COR-L47 (cell line): ENCODE measurements at places on chromosomes 1 and 21.
A peak's percentile ranks its signal among the peaks of the same experiment; 100 is the strongest.

DNA sequence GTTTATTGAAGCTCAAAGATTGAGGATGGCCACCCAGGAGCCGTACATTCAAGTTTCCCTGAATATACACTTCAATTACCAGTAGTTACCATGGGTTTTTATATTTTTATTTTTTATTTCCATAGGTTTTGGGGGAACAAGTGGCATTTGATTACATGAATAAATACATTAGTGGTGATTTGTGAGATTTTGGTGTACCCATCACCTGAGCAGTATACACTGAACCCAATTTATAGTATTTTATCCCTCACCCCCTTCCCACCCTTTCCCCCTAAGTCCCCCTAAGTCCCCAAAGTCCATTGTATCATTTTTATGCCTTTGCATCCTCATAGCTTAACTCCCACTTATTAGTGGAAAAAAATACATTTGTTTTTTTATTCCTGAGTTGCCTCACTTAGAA, 791.4 kb downstream of the BRINP3 start:
- DNase-seq: no peak

GRCh38 chr1:81809808-81810207, 9.1 kb downstream of the ADGRL2 start:
- DNase-seq: no peak

DNA sequence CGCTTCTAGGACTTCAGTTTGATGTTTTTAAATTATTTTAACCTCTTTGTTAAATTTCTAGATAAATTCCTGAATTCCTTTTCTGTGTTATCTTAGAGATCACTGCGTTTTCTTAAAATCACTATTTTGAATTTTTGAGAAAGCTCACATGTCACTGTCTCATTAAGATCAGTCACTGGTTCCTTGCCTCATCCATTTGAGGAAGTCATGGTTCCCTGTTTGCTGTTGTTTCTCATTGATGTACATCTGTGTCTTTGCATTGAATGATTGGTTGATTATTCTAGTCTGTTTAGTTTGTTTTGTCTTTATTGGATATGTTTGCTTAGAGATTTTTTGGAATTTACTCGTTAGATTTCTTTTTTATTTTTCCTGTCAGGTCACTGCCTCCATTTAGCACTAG, 50.1 kb downstream of the CRP start:
- no peak for DNase-seq

DNA sequence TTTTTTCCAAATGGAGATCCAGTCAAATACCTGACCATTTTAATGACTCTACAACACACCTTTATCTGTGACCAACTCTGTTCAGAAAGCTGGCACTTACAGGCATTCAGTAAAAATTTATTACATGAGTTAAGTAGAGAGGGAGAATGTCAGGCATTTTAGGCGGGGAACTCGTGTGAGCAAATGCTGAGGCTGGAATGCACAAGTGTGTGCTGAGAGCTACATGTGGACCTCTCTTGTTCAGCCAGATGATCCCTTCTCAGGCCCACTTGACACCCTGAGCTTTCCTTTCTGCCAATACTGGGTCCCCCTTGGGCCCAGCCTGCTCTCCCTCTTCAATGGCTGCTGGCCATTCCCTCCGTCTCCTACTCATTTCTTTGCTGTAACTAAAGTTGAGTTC, 11.7 kb downstream of the PPIH start:
- DNase-seq: no peak

- peak; percentile 88 for DNase-seq
These were observed 54.9 kb upstream of the DNAJC6 start for GRCh38 chr1:65254320-65255034.

DNA sequence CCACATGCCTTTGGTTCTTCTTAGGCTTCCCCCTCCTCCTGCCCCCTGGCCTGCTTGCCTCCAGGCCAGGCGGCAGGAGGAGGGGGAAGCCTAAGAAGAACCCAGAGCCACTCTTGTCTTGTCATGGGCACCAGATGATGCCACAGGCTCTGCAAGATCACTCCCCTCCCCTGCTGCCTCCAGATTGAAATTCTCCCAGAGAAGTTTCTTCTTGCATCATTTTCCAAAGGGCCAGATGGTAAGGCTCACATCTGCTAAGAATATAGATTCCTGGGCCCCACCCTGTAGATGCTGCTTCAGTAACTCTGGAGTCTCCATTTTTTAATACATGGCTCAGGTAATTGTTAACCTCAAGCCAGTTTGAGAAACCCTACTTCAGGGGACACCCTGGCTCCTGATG, 60.8 kb downstream of the FAM163A start:
- DNase-seq: no peak

- no peak for DNase-seq
These were observed 43.5 kb upstream of the COG2 start for GRCh38 chr1:230598745-230599144.

GRCh38 chr1:228314315-228314657, 92.3 kb downstream of the TRIM11 start:
- DNase-seq: no peak

DNA sequence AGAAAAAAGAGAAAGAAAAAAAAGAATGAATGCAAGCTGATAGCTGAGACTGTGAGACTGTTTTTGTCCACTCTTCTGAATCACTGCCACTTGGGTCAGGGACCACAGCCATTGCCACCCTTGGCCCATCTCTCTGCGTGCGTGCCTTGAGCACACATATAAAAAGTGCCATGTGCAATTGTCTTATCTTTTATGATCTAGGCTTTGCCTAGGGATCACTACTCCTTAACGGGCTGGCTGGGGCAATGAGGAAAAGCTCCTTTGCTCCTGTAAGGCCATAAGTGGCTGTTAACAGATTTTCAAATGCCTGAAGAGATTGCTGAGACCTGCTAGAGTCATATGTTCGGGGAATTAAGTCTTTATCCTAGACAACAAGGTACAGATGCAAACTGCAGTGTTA, 8.2 kb downstream of the SPATA46 start:
- no peak for DNase-seq

DNA sequence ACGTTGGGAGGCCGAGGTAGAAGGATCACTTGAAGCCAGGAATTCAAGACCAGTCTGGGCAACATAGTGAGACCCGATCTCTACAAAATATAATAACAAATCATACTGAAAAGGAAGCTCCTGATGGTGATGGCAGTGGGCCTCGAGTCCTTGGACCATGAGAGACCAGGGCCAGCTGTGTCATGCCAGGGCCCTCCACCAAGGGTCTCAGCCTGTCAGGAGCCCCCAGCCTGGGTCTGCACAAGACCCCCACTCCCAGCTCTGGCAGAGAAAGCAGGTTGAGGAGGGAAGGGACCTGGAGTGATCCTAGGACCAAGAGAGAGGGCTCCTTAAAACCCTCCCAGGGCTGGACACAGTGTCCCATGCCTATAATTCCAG, 6.7 kb upstream of the CTRC start:
- no peak for DNase-seq

DNA sequence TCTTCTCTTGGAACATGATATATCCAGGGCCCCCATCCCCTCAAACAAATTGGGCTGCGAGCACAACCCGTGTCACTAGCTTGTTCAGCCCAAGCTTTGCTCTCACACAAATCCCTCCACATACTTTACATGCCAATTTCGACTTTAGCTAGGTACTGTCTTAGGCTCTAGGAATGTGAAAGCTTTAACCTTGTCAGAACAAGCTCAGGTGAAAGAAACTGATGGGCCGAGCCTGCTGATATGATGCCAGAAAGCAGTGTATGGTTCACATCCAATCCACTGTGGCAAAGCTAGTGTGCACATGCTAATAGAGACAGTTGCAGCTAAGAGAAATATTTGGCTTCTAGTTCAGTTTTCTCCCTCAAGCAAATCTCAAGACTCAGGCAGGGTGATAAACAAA, 79.5 kb downstream of the TNFSF18 start:
- no peak for DNase-seq

GRCh38 chr1:191634801-191635508, 523.3 kb upstream of the RGS18 start:
- DNase-seq: no peak

DNA sequence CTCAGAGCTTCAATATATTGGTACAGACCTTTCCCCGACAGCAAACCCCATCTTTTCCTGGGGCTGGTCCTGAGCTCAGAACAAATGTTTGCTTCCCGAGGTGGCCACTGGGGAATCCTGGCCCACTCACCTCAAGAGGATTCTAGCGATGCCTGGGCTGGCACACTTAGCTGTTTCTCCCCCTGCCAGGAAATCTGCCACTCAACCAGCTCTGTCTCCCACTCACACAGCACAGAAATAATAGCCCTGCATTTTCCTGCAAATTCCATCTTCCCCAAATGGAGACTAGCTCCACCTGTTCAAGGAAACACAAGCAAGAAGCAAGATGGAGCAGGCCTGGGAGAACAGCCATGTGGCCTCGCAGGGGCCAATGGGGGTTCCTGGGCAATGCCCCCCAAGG, 21.1 kb downstream of the KCNN3 start:
- no peak for DNase-seq

DNA sequence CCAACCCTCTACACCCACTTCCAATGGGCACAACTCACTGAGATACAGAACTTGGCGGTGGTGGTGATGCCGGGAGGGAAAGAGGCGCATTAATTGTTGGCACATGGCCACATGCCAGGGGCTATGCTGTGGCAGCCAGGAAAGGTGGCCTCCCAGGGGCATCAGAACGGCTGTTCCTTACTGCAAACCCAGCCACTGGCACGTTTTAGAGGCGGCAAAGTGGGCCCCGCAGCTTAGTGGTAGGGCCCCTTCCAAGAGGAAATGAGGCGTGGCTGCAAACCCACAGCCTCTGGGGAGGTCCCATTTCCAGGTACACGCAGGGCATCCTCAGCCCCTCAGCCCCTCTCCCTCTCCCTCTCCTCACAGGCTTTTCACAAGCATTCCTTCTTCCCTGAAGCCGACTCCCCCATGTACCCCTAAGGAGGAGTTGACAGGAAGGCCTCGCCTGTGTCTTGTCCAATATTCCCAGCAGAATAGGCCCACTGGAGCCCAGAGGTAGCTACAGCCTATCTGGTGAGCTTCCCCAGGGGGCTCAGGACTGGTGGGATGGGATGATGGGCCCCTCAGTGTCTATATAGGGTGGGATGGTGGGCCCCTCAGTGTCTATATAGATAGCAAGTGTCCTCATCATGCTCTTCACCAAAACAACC, 166.2 kb downstream of the CLIC6 start:
- DNase-seq: peak; percentile 22

GRCh38 chr1:5961601-5962000, 30.6 kb downstream of the NPHP4 start:
- DNase-seq: no peak

DNA sequence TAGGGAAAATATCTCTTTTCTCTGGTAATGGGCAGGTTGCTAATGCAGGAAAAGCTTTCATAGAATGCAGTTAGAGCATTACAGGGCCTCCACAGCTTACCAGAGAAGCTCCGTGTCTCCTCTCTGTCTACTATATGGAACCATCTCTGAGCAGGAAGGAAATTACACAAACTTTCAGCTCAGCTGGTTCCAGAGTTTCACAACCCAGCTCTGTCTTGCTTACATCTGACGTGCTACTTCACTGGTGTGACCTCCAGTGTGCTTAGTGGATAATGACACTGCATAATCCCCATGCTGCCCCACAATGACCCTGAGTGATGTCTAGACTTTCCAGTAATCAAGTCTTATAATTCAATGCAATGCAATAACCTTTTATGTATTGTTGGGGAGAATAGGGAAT, 4.3 kb upstream of the FGGY start:
- no peak for DNase-seq

DNA sequence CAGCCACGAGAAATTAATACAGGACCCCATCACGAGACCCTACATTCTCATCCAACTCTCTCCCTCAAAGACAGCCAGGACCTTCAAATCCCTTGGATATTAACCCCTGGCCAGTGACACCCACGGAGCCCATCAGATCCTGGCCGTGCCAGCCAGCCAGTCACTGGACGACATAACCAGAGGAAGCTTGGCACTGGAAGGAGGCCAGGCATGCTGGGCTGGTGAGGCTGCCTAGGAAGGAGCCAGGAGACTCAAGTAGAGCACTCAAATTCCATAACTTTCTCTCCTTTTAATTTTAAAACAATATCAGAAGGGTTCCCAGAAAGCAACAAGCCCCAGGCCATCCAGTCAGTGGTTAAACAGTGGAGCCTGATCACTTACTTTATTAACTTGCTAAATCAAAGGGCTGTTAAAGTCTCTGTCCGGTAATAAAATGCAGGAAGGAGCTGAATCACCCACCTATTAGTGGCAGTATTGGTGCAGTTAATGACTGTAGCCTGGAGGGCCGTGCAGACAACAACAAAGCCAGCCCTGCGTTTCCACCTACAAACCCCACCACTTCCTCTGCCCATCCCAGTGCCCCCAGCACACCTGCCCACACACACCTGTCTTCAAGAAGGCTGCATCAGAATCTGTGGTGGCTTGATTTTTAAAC, 78.0 kb downstream of the HIVEP3 start:
- peak; percentile 13 for DNase-seq

GRCh38 chr21:39079617-39080016, 103.6 kb downstream of the PSMG1 start:
- no peak for DNase-seq

DNA sequence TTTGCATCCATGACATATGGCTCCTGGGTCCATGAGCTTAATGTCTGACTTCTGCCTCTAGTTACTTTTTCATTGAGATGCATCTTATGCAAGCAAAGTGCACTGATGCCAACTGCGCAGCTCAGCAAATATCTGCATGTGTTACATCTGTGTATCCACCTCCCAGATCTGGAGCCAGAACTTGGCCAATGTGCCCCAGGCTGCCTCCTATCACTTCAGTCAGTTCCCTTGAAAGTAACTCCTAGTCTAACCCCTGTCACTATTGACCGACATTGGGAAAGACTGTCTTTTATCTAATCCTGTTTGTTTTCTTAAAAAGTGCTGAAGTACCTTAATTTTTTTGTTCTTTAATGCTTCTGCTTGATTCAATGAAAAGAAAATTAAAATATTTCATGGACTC, 19.3 kb upstream of the UBL4B start:
- DNase-seq: no peak

DNA sequence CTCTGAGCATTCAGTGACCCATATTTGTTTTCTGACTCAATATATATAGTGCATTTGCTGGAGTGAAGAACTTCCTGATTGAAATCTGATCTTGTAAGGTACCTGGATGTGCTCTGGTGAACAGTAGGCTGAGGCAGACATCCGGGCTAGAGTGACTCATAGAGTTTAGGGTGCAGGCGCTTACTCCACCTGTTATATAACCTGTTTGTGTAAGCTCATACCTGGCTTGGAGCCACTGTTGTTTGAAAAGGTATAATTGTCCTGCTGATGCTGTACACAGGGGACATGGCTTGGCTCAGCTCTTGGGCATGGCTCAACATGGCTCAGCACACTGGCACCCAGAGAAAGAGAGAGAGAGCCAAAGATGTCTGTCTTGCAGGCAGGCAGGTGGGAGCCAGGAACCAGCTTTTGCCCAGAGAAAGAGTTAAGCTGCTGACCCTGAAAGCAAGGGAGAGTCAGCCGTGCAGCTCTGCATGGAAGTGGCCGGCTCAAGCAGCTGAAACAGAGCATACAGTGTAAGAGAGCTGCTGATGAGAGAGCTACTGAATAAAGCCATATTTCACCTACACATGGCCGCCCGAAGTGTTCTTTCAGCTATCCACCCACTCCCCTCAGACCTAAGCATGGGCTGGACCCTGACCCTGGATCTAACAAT, 43.2 kb downstream of the GJA5 start:
- peak; percentile 63 for DNase-seq
